ENCODE measurements at places on chromosomes 12 and 14. TPM values are rescaled to one million over a fixed set of nuclear protein-coding genes. Genes with fewer than 3 reads are reported as not detected.

The FRS2 gene
- total RNA-seq, result 38.2 TPM

The DUSP16 gene
- 77.0 TPM for total RNA-seq

- DNase-seq, result no peak
Observed at GRCh38 chr14:42508209-42508946, 901.7 kb downstream of the LRFN5 start.

- no peak for DNase-seq
Observed at GRCh38 chr14:100862277-100862676, 36.4 kb downstream of the MEG3 start.

- no peak for DNase-seq
Observed at GRCh38 chr14:93116676-93117200, 1.0 kb upstream of the ITPK1 start.

The CCDC198 gene
- 28.3 TPM for total RNA-seq

DNA sequence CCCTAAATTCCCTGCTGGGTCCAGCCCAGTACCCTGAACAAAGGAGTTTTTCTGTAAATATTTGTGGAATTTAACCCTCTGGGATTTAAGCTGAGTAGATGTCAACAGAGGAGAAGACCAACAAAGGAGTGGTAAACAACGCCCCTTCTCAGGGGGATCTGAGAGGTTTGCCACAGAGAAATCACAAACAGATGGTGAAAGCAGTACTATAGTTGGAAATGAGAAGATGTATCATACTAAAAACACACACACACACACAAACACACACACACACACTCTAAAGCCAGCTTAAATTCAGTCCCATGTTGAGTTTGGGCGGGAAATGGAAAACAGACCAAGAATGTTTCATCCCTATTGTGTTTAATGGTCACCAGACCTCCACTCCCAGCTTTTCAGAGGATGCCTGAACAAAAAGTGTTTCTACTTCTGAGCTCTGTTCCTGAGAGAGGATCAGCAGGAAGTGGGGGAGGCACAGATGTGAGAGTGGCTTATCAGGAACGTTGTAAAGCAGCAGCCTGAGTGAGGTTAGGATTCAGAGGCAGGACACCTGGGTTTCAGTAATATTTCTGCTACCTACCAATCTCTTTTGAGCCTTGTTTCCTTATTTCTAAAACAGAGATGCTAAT is 3.2 kb downstream of the BIN2 start:
- DNase-seq, result no peak

DNA sequence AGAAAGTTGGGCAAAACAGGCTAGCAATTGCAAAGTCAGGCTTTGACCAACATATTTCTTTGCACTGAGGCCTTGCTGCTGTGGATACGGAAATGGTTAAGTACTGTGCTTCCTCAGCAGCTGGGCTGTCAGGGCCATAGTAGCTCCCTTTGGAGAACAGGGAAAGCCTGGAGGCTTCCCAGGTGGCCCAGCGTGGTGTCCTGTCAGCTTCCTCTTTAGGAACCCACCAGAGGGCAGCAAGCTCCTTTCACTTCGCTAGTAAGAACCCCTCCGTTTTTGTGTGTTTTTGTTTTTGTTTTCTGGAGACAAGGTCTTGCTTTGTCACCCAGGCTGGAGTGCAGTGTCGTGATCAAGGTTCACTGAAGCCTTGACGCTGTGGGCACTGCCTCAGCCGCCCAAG is 1.7 kb upstream of the CFAP251 start:
- no peak for DNase-seq

GRCh38 chr14:56138928-56139327 is 20.7 kb downstream of the PELI2 start:
- no peak for DNase-seq

DNA sequence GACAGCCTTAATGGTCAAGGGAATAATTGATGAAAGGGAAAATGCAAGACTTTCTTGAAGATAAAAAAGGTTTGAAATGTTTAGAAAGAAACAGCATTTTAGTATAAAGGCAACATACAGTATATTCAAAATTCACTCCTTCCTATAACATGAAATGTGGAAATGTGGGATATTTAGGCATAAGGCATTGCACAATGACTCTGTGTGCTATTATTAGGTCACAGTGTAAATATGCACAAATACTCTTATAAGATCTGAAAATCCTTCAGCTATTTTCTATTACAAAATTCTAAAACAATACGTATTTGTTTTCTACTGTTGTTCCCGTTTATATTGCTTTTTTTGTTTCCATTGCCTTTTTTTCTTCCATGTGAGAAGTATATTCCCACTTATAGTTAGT is 127.7 kb downstream of the SLC16A7 start:
- DNase-seq, result no peak

DNA sequence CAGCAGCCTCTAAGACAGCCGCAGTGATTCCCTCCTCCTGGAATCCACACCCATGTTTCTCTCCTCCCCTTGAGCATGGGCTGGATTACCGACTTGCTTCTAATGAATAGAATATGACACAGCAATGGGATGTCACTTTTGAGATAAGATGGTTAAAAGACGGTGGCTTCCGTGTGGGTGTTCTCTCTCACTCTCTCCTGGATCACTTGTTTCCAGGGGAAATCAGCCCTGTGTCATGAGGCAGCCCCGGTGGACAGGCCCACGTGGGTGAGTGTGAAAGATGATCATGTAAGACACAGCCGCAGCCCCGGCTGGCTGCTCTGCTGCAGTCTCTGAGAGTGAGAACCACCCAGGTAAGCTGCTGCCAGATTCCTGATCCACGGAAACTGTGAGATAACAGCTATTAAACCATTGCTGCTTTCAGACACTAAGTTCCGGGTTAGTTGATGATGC is 10.7 kb downstream of the MOAP1 start:
- no peak for DNase-seq

DNA sequence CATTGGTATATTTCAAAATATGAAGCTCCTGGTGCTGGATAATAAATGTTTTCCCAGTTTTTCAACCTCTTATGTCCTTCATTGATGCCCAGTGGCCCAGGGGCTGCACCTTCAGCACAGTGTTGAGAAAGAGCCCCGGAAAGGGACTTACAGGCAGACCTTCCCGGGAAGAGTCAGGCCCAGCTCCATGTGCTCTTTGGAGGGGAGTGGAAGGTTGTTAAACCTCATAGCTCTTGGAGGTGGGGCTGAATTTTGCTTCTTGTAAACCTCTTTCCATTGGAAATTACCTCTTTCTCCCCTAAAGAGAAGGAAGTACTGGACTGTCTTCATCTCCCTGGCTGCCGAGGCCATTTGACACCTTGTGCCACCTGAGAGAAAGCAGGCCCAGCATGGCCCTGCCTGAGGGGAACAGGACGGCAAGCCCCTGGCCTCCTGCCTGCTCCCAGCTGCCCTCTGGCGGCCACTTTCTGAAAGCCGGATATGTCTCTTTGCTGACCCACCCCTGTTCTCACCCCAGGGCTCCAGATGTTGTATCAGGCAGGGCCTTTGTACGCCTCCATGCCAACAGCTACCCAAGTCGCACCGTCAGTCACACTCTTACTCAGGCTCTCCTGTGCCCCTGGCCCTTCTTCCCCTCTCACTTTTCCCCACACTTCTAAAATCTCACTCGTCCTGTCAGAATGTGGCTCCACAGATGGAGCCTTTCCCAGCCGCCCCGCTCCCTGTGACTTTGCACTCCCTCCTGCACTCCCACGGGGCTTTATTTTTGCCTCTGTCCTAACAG is 43.0 kb downstream of the EVL start:
- peak; percentile 86 for DNase-seq

The LMNTD1 gene
- not detected for total RNA-seq

DNA sequence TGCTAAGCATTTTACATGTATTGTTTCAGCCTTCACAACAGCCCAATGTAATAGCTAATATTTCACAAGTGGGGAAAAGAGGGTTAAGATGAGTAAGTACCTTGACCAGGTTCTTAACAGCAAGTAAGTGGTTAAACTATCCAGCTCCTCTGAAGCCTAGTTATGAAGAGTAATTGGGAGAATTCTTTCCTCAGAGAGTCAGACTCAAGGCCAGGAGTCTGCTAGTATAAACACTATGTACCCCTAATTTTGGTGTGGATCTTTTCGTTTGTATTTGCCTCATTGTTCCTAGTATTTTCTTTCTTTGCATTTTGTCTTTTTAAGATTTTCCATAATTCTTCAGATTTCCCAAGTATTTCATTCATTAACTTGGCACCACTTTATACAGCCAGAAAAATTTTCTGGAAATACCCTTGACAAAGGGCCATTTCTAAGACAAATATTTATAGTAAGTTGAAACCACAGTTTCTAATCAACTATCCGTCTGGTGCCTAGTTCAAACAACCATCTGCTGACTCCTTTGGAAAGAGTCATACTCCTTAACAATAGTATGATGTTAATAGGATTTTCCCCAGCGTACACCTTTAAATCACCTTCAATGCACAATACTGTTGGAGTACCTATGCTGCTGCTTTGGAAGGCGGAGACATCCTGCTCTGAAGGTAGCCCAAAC is 81.2 kb downstream of the SCAF11 start:
- no peak for DNase-seq

DNA sequence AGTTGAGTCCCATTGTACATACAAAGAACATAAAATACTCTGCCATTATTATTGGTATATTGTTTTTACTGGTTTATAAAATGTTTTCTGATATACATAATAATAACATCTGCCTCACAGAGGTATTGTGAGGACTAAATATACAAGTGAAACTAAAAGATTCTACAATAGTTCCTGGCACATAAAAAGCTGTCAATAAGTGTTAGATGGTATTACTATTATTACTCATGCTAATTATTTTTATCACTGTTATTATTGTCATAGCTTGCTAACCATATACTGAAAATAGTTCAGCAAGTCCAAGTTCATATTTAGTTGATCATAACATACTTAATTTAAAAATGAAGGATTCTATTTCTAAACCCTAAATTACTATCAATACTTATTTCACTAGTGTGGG is 34.4 kb downstream of the BTG1 start:
- DNase-seq, result no peak

The PMCH gene
- not detected for total RNA-seq

DNA sequence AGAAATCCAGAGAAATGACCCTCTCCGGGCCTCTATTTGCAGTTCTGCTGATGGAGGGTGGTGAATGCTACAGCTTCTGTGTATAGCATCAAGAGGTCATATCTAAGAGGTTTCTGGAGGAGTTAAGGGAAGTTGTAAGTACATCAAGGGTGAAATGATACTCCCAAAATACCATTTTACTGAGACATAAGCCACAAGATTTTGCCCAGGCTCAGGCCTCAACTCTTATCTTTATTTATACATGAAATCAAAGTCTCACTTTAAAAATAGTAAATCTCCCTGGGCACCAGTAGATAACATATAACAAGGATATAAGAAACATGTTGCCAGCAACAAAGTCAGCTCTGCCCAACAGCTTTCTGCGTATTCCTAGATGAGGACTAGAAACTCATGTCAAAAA is 40.4 kb downstream of the NIN start:
- DNase-seq, result no peak

DNA sequence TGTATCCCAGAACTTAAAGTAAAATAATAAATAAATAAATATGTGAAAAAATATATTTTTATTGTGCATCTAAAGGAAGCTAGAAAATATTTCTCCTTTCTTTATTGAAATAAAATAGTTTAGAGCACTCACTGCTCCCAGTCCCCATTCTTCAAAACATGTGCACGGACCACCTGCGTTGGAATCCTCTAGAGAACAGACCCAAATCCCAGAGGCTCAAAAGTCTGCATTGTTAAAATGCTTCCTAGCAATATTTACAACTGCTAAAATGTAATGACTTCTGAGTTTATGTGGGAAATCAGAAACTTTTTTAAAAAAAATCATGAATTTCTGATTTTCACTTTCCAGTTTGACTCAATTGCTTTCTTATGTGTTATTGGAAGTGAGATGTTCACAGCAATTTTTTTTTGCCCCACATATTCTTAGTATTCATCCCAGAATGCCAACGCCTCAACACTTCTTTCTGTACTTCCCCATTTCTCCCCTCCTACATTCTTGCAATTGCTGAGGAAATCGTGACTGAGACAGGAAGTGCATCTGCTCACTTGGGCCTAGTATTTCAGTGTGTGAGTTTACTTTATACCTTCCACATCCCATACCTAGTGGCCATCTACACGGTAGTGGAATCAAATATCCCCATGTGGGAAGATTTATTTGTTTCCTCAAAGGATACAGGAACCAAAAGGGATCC is 116.0 kb upstream of the FLRT2 start:
- no peak for DNase-seq

GRCh38 chr12:123813349-123813748 is 51.2 kb downstream of the DNAH10 start:
- DNase-seq, result no peak

- peak; percentile 41 for DNase-seq
Observed at GRCh38 chr14:24422694-24423601, 6.5 kb downstream of the CBLN3 start.

The FAIM2 gene
- 6.2 TPM for total RNA-seq

The OR6C2 gene
- total RNA-seq, result 1.2 TPM

- no peak for DNase-seq
Observed at GRCh38 chr12:9073076-9073475, 42.6 kb downstream of the A2M start.

The CD9 gene
- total RNA-seq, result 427 TPM
